ENCODE measurements at places on chromosomes 5 and 9. TPM values are rescaled to one million over a fixed set of nuclear protein-coding genes. Genes with fewer than 3 reads are reported as not detected.

DNA sequence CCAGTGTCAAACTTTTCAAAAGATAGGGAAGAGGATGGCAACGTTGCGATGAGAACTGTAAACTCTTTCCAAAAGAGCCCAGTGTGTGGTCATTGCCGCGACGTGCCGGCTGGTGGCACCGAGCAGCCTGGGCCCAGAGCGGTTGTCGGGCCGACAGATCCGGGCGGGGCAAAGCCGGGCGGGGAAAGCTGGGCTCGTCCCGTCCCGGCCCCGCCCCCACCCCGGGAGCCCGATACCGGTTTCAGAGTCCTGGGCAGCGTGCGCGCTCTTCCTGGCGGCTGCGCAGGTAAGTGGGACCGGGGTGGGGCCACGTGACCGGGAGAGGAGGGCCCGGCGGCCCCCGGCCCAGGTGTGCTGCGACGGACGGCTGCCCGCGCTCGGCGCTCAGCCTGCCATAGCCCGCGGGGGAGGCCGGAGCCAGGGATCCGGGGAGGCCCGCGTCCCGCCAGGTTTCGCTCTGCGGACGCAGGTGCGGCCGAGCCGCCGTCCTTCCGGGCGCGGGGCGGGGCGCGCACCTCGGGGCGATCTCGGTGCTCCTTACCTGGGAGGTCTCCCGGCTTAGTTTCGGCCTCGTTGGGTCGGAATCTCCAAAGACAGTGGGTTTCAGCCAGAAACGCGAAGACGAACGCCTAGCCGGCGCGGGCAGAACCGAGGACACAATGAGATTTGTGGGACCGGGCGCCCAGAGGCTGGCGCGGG lies at the start of gene MARVELD2:
Gene MARVELD2 (plus strand): TSS at position 232 of the 699 bp plus-strand sequence. CDS start 4,270 bp downstream, outside the sequence.
- H3K27ac ChIP-seq = peak within 1 kb of the TSS; percentile 93
- peaks cover 13% of the 10 kb centered on the region for H3K36me3 ChIP-seq
- peaks cover 20% of the 10 kb centered on the region for H3K4me1 ChIP-seq
- DNase-seq = peak; percentile 91

DNA sequence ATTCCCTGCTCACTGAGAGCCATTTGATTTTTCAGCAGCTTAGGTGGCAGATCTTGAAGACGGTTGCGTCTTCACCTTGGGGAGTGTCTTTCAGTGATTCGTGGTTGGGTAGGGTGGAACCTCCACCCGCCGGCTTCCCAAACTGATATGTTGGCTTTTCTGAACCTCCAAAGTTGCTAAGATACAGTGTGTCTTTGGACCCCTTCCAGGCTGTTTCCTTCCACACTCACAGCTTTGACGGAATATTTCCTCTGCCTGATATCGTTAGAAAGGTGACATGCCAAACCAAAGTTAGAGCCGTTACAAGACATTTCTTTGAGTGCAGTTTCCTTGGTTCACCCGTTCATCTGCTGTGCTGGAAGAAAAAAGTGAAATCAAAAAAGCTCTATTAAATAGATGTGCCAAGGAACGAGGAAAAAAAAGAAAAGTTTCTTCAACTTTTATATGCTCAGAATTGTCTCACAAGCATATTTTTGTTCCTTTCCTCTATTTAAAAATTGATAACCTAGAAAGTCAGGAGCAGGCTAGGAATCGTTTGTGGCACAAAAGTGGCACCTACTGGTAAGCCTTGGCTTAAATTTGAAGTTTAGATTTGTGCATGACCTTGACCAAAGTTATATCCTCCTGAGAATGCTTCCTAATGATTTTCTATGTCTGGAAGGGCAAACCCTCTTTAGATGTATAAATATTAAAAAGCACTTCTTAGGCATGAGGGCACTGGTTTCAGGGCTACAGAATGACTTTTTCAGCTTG lies 270.7 kb upstream of the WWC1 start:
- no peaks in the 10 kb centered on the region for H3K36me3 ChIP-seq
- no peak overlapping the region for H3K4me3 ChIP-seq
- peaks cover 71% of the 10 kb centered on the region for H3K27me3 ChIP-seq

Gene CAVIN4
- total RNA-seq = 0.83 TPM

DNA sequence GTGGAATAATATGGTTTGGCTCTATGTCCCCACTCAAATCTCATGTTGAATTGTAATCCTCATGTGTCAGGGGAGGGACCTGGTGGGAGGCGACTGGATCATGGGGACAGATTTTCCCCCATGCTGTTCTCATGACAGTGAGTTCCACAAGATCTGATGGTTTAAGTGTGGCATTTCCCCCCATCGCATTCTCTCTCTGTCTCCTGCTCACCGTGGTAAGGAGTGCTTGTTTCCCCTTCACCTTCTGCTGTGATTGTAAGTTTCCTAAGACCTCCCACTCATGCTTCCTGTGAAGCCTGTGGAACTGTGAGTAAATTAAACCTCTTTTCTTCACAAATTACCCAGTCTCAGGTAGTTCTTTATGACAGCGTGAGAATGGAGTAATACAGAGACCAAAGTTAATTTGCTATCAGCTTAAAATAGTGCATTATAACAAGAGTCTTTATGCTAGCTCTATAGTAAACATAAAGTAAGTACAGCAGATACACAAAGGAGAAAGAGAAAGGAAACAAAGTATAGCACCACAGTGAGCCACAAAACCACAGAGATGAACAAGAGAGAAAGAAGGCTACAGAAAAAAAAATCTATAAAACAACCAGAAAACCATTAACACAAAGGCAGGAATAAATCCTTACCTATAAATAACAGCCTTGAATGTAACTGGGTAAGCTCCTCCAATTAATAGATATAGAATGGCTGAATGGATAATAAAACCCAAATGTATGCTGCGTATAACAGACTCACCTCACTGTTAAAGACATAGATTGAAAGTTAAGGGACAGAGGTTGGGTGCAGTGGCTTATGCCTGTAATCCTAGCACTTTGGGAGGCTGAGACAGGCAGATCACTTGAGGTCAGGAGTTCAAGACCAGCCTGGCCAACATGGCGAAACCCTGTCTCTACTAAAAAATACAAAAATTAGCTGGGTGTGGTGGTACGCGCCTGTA lies 39.7 kb downstream of the RAPGEF6 start:
- DNase-seq = no peak
- H3K36me3 ChIP-seq = peaks cover 4% of the 10 kb centered on the region
- H3K4me3 ChIP-seq = no peak overlapping the region
- H3K27ac ChIP-seq = no peak overlapping the region

Gene PDZD2
- not detected for total RNA-seq
